ENCODE measurements at places on chromosomes 2 and 18. TPM values are rescaled to one million over a fixed set of nuclear protein-coding genes. Genes with fewer than 3 reads are reported as not detected.
A peak's percentile ranks its signal among the peaks of the same experiment; 100 is the strongest.

HSBP1L1 gene
- 0.99 TPM for total RNA-seq

DNA sequence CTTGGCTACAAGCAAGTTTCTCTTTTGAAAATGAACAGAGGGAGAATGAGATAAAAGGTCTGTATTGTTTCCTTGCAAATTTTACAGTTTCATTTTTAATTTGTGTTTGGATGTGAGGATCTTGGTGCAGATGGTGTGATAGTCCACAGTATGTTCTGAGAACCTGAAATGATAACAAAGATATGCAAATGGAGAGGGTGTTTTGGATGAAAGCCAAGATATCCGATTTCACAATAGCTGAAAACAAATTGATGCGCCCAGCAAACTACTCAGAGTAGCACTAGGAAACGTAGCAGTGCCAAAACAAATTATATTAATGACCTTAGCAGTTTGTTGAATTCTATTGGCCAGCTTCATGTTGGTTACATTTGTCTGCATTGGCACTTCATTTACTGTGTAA lies 683.5 kb downstream of the TMEM182 start:
- H3K4me1 ChIP-seq = no peaks in the 10 kb centered on the region
- no peak overlapping the region for H3K4me3 ChIP-seq
- H3K27me3 ChIP-seq = peaks cover 2% of the 10 kb centered on the region
- H3K27ac ChIP-seq = no peak overlapping the region
- H3K36me3 ChIP-seq = no peaks in the 10 kb centered on the region

STARD6 gene
- not detected for total RNA-seq

DNA sequence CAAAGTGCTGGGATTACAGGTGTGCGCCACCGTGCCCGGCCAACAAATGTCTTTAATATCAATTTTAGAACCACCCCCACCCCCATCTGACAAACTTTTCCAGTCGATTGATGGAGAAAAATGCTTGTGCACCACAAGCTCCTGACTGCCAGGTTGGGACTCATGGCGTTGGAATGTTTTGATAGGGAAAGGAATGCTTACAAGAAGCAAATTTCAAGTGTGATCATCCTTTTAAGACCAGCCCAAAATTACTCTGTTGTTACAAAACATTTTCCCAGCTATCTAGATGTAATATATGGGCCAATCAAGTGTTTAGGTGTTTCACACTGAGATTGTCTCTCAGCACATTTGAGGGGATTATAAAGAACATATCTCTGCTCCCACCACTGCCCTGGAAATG lies 45.2 kb downstream of the UBXN4 start:
- no peak for DNase-seq
- peak overlapping the region; percentile 89 for H3K27ac ChIP-seq

- DNase-seq = no peak
- H3K4me1 ChIP-seq = peaks cover 32% of the 10 kb centered on the region
- peaks cover 4% of the 10 kb centered on the region for H3K36me3 ChIP-seq
Measured at GRCh38 chr2:23503682-23504081, 118.7 kb downstream of the KLHL29 start.

ANKRD62 gene
- not detected for total RNA-seq

DNA sequence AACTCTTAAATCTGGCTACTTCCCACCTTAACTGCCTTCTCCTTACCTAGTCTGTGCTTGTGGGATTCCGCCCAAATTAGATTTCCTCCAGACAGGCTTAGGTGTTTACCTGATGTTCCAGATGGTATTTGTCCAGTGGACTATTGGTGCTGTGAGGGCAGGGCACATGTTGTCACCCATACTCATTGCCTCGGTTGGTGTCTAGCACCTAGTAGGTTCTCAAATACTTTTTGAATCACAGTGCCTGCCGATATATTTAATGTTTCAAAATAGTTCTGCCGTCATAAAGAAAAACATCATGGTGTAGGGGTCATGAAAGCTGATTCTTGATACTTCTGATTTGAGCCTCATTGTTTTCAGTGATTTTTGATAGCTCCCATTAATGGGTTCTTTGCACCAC lies 1.1 kb downstream of the SEPTIN2 start:
- no peak for DNase-seq
- H3K4me1 ChIP-seq = peaks cover 73% of the 10 kb centered on the region
- no peaks in the 10 kb centered on the region for H3K27me3 ChIP-seq
- H3K36me3 ChIP-seq = peaks cover 2% of the 10 kb centered on the region
- H3K27ac ChIP-seq = peak overlapping the region; percentile 100

CIB4 gene
- not detected for total RNA-seq

DNA sequence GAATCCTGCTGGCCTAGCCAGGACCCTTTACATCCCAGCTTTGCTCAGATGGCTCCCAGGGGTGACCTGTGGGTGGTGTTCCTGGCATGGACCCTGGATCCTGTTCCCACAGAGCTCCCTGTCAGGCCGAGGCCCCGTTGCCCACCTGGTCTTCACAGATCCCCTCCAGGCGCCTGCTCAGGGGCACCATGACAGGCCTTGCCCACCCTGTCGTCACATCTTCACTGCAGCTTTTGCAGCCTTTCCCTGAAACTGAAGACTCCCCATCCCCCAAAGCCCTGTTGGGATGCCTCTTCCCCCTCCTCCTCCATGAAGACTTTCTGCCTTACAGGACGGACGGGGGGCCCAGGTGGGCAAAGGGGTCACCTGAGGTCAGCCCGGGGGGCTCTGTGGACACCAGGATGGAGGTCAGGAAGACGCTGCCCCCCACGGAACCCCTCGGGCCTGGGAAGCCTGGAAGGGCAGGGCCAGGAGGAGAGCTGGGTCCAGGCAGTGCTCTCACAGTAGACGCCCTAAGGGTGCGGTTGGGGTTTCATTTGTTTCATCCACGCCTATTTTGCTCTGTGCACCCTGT lies 13.0 kb upstream of the KIF1A start:
- no peak overlapping the region for H3K4me3 ChIP-seq
- H3K4me1 ChIP-seq = peaks cover 6% of the 10 kb centered on the region
- no peak overlapping the region for H3K27ac ChIP-seq
- H3K36me3 ChIP-seq = no peaks in the 10 kb centered on the region

- peaks cover 8% of the 10 kb centered on the region for H3K4me1 ChIP-seq
- H3K4me3 ChIP-seq = no peak overlapping the region
- DNase-seq = peak; percentile 34
- peak overlapping the region; percentile 22 for H3K27ac ChIP-seq
- H3K36me3 ChIP-seq = peaks cover 7% of the 10 kb centered on the region
Measured at GRCh38 chr2:185618625-185619024, 120.0 kb upstream of the FSIP2 start.

- DNase-seq = no peak
- no peak overlapping the region for H3K27ac ChIP-seq
- H3K27me3 ChIP-seq = no peaks in the 10 kb centered on the region
- no peak overlapping the region for H3K4me3 ChIP-seq
- peaks cover 10% of the 10 kb centered on the region for H3K4me1 ChIP-seq
Measured at GRCh38 chr2:144834998-144835633, 315.2 kb upstream of the ZEB2 start.

DNA sequence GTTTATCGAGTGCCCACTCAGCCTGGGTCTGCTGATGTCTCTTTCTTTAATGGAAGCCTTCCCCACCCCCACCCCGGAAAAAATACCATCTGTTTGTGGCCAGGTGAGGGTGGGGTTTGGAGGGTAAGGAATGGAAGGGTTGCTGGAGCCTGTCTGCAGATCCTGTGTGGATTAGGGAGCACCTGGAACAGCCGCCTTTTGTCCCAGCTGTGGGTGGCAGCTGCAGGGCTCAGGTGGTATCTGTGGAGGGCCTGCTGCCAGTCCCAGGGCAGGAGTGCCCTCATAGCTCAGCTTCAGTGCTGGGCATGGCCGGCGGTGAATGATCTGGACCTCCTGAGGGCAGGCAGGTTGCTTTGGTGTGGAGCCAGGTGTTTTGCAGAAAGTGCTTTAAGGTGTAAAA lies 45.3 kb downstream of the IMPA2 start:
- no peaks in the 10 kb centered on the region for H3K4me1 ChIP-seq
- H3K36me3 ChIP-seq = peaks cover 4% of the 10 kb centered on the region
- no peaks in the 10 kb centered on the region for H3K27me3 ChIP-seq

FOXD4L1 gene
- not detected for total RNA-seq

CD28 gene
- total RNA-seq = 0.05 TPM

HOXD13 gene
- not detected for total RNA-seq

DNA sequence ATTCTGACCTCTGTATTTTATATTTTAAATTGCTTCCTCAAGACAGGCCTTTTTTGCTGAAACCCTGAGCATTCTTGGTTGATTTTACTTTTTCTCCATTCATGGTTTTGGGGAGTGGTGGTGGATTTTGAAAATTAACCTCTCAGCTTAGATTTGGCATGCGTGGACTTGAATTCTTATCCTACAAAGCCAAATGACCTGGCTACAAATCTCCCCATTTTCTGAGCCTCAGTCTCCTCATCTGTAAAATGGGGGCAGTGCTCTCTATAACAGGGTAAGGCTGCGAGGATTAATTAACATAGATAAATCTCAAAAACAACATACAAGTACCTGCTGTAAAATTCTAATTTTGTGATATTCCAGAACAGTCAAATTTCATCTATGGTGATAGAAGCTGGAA lies 103.4 kb upstream of the CDCA7 start:
- peaks cover 6% of the 10 kb centered on the region for H3K4me1 ChIP-seq
- peaks cover 4% of the 10 kb centered on the region for H3K36me3 ChIP-seq
- no peak for DNase-seq
- H3K4me3 ChIP-seq = no peak overlapping the region
- H3K27me3 ChIP-seq = no peaks in the 10 kb centered on the region

DNA sequence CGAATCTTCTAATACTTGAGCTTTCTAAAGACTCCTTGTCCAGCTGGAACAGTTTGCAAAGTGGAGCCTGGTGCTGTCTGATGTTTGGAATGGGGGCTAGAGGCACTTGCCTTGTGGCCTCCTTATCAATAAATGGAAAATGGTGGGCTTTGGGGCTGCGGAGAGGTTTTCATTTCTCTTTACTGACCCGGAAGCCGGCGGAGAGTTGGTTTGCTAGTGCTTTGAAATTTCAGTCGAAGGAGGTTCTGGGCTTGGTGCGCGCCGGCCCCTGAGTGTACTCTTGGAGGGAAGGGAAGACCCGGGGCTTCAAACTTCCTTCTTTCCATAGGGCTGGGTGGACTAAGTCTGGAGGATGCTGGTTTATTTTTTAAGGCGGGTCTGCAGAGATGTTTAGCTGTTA lies 714 bp downstream of the RPIA start:
- peaks cover 38% of the 10 kb centered on the region for H3K4me1 ChIP-seq
- H3K27me3 ChIP-seq = no peaks in the 10 kb centered on the region
- H3K36me3 ChIP-seq = no peaks in the 10 kb centered on the region

- no peaks in the 10 kb centered on the region for H3K27me3 ChIP-seq
- H3K4me1 ChIP-seq = no peaks in the 10 kb centered on the region
- no peak overlapping the region for H3K4me3 ChIP-seq
- H3K36me3 ChIP-seq = peaks cover 3% of the 10 kb centered on the region
- H3K27ac ChIP-seq = no peak overlapping the region
- DNase-seq = no peak
Measured at GRCh38 chr2:75155115-75155514, 44.2 kb downstream of the TACR1 start.

CEP192 gene
- 22.9 TPM for total RNA-seq

- H3K27me3 ChIP-seq = no peaks in the 10 kb centered on the region
- no peak for DNase-seq
- H3K36me3 ChIP-seq = no peaks in the 10 kb centered on the region
- peak overlapping the region; percentile 80 for H3K27ac ChIP-seq
- peak overlapping the region; percentile 57 for H3K4me3 ChIP-seq
Measured at GRCh38 chr2:231604101-231604684, 11.5 kb downstream of the TEX44 start.

GRCh38 chr2:5548991-5549715 lies 143.0 kb upstream of the SOX11 start:
- DNase-seq = no peak
- H3K4me3 ChIP-seq = no peak overlapping the region
- H3K27me3 ChIP-seq = peaks cover 4% of the 10 kb centered on the region
- peaks cover 14% of the 10 kb centered on the region for H3K4me1 ChIP-seq
- no peaks in the 10 kb centered on the region for H3K36me3 ChIP-seq
- H3K27ac ChIP-seq = peak overlapping the region; percentile 54

Measured in chondrocyte (in vitro differentiated cells).